ENCODE measurements at places on chromosomes 1 and 21. TPM values are rescaled to one million over a fixed set of nuclear protein-coding genes. Genes with fewer than 3 reads are reported as not detected.

DNA sequence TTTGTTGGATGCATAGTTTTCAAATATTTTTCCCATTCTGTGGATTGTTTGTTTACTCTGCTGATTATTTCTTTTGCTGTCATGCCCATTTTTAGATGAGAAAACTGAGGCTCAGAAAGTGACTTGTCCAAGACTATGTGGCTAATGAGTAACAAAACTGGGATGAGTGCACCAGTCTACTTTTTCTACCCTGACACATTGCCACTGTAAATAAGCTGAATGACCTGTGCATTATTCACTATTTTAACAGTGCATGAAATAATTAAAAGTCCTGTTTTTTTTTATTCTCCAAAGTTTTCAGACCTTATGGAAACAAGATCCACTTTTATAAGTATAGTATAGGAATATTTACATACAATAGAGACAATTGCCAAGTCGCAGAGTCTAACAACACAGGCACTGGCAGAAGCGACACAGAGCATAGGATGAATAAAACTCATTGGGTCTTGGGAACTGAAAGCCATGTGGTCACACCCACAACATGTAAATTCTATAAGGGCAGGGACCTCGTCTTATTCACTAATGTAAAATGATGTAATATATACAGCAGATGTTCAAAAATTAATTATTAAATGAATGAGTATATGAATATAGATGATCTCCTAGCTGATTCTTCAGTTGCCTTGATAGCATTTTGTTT lies 45.2 kb downstream of the HLX start:
- no peak for DNase-seq

DNA sequence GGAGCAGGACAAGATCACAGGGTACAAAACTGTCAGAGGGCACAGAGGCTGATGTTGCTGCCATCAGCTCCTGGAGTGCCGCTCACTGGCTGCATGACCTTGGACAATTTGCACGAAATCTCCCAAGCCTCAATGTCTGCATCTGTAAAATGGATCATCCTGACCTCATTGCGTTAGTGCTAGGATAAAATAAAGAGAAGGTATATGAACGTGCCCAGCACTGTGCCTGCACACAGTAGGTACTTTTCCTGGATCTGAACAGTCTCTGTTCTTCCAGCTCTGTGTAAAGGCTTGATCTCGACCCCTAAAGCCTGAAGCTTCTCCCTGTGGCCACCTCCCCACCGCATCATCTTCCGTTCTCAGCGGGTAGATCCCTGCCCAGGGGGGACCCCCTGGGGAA lies 12.9 kb downstream of the TNFRSF1B start:
- DNase-seq: no peak

DNA sequence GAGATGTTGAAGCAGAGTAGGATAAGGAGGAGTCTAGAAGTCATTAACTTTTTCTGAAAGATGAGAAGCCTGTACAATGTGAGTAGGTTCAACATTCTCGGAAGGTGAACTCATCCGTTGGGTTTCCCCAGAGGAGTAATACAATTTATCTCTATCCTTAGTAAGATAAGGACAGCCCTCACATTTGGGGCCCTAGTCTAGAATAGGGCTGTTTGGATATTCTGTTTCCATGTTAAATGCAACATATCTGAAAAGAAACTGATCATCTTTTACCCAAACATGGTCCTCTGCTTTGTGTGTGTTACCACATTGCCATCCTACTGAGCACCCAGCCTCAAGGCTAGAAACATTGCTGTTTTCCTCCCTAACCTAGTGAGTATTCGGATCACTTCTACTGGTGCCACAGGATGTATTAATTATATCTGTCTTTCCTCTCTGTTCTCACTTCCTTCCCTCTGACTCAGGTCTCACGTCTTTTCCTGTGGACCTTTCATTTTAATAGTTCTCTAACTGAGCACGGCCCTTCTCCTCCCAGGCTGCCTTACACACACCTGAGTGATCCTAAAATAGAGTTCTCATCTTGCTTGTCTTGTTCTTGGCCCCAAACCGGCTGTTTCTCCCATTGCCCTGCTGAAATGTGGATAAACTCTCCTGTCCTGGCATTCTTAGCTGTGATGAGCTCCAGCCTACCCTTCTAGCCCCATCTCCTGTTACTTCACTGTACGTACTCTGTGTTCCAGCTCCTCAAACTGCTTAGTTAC lies 91.7 kb downstream of the CDC14A start:
- peak; percentile 56 for DNase-seq

GRCh38 chr1:221704306-221704705 lies 37.6 kb downstream of the DUSP10 start:
- no peak for DNase-seq

DNA sequence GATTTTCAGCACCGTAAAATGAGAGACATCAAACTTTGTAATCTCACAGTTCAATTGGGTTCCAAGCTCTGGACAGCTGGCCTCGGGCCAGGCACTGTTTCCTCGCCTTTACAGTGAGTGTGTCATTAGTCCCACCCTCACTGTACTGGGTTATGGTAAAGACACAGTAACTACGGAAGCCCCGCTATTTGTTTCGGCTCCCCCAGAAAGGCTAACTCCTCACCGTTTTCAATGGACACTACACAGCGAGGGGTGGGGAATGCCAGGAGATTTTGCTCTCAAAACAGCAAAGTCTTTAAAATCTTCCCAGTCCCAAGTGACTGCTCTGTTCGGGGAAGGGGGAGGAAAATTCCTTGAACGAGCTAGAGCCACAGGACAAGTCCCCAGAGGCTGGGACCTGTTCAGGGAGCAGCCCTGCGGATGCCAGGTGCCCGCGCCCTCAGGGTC lies 757 bp upstream of the SPSB1 start:
- peak; percentile 75 for DNase-seq

GRCh38 chr1:194161591-194161990 lies 975.2 kb upstream of the B3GALT2 start:
- DNase-seq: no peak

- DNase-seq: no peak
These were observed 19.0 kb downstream of the DNALI1 start for GRCh38 chr1:37575692-37576091.

DNA sequence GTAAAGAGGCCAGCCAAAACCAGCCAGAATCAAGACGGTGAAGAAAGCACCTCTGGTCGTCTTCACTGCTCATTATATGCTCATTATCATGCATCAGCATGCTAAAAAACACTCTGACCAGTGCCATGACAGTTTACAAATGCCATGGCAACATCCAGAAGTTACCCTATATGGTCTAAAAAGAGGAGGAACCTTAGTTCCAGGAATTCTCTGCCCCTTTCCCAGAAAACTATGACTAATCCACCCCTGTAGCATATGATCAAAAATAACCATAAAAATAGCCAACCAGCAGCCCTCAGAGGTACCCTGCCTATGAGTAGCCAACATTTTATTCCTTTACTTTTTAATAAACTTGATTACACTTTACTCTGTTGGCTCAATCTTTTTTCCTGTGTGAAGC lies 34.2 kb upstream of the PBX1 start:
- DNase-seq: no peak

GRCh38 chr1:59107516-59107915 lies 189.4 kb upstream of the FGGY start:
- DNase-seq: no peak

DNA sequence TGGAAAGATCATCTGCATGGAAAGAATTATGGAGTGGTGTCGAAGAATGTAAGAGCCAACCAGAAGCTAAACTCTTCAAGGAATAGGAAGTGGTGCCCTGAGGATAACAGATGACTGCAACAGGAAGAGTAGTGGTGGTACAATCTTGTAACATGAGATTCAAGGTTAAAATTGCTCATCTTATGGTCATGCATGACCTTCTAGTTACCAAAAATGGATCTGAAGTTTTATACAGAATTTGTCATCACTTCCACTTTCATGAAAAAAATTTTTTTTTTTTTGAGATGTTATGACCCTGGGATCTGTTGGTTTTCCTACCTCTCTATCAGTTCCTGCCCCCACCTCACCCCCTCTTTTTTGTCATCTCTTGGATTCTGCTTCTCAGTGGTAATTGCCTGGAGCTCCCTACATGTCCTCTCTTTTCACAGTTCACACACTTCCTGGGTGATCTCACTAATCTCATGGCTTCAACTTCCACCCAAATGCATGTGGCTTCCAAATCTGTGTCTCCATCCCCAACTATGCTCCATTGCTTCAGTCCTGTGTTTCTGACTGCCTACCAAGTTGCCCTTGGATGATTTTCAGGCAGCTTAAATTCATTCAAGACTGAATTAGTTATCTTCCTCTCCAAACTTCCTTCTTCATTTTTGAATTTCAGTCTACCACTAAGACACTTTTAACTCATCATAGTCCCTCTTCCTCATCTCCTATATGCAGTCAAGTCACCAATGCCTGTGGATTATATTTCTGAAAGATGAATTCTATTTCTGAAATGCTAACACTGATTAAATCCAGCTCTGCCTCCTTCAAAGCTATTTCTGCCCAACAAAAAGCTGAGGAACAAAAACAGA lies 48.4 kb downstream of the SLAMF6 start:
- DNase-seq: no peak

- no peak for DNase-seq
These were observed 13.2 kb upstream of the SLC45A3 start for GRCh38 chr1:205693421-205693991.

- DNase-seq: no peak
These were observed 100.3 kb upstream of the BARHL2 start for GRCh38 chr1:90817399-90817798.

DNA sequence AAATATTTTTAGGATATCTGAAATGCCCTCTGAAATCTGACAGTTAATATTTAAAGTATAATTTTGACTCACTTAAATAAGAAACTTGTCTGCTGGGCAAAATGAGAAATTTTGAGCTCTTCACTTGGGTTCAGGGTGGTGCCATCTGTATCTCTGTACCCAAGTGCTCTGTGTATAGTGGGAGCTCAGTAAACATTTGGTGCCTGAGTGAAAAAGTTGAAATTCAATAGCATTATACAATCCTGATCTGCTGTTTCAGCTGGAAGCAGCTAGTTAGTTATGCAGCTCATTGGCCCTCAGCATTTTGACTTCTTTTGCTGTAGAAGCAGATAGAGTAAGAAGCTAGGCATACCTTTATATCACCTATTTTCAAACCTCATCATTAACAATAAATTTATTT lies 73.3 kb downstream of the RPE65 start:
- DNase-seq: no peak

DNA sequence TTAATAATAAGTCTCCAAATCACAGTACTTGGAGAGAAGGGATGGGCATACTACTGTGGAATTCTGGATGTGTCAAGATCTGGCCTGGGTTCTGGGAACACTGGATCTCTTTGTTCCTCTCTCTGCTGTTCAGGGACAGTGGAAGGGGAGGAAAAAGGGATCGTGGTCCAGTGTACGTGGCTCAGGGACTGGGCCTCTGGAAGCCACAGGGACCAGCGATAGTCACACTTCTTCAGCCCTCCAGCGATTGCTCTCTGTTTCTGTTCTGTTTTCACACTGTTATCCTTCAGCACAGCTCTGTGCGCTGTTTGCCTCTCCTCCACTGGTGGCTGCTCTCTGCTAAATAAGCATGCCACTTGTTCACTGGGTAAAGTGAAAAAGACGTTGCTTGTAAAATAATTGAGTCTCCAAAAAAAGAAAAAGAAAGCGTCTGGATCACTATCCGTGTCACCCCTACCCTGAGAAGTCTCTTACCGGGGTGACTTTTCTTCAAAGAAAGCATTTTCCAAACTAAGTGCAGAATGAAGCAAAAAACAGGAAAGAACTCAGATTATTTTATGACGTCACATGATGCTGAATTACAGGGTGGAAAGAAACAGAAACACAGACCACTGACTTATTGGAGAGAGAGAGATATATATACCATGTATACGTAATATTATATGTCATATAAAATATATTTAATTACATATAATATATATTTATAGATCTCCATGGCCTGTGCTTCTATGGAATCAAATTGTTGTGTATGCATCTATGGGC lies 279.4 kb downstream of the RGS7 start:
- peak; percentile 14 for DNase-seq

- no peak for DNase-seq
These were observed 1.5 kb downstream of the KISS1 start for GRCh38 chr1:204194771-204195170.

DNA sequence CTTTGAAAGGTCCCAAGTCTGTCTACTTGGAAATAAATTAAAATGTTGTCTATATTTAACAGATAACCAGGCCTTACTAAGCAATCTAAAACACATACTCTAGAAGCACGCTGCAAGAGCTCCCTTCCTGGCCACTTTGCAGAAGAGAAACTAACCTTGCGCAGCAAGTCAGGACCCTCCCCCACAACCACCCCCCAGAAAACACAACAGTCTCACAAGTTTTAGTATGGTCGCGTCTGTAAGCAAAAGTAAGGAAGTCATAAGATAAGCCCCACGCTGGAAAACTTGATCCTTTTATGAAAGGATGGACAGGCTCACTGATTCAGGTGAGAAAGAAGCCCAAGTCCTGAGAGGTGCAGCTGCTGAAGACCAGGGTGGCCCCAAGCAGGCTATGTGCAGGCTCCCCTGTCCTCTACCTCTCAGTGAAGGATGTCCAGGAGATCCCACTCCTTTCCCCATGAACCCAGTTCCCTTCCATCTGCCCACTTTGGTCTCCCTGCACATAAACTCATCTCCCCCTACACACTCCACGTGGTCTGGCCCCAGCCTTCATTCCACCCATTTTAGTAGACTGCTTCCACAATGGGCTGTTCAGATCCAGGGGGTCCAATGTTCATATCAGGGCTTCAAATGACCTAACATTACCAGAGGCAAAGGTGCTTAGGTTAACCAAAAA lies 23.8 kb downstream of the HIVEP3 start:
- DNase-seq: peak; percentile 37

- DNase-seq: no peak
These were observed 1.2 kb downstream of the LAMC1 start for GRCh38 chr1:183024317-183025009.

- DNase-seq: no peak
These were observed 360.8 kb upstream of the NEGR1 start for GRCh38 chr1:72643142-72643541.

GRCh38 chr1:40652468-40652867 lies 13.0 kb downstream of the RIMS3 start:
- no peak for DNase-seq

DNA sequence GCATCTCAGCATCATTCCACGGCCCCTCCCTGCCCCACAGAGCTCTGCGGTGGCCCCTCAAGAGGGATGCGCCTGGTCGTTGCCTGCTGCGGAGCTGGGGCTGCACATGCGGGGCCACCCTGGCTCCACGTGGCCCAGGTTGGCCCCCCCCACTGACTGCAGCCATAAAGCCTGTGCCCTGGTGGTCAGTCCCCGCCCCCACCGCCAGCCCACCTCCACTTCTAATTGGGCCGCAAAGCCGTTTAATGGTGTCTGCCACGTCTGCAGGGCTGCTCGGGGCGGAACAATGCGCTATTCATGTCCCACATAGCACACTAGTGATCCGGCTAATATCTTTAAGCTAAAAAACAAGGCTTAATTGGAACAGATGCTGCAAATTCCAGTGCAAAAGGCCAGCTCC lies 33.5 kb upstream of the ACTRT2 start:
- DNase-seq: no peak

The PCNX2 gene
- total RNA-seq: 5.9 TPM

The HES4 gene
- 90.6 TPM for total RNA-seq

The C4BPA gene
- total RNA-seq: not detected

The CAMK2N1 gene
- 12.7 TPM for total RNA-seq

The C1orf159 gene
- total RNA-seq: 33.8 TPM

The CLCA1 gene
- not detected for total RNA-seq

The RNU1-2 gene
- total RNA-seq: 9,966 TPM

The AKNAD1 gene
- total RNA-seq: not detected

The ZYG11A gene
- total RNA-seq: not detected

The COL11A1 gene
- 0.29 TPM for total RNA-seq

The MEX3A gene
- 1.6 TPM for total RNA-seq

The GUCA2A gene
- not detected for total RNA-seq

The SYTL1 gene
- 15.6 TPM for total RNA-seq

Measured in stomach (tissue), 19 donors.